T-helper 2 cell (primary cell): ENCODE measurements at places on chromosomes 2 and 18.

DNA sequence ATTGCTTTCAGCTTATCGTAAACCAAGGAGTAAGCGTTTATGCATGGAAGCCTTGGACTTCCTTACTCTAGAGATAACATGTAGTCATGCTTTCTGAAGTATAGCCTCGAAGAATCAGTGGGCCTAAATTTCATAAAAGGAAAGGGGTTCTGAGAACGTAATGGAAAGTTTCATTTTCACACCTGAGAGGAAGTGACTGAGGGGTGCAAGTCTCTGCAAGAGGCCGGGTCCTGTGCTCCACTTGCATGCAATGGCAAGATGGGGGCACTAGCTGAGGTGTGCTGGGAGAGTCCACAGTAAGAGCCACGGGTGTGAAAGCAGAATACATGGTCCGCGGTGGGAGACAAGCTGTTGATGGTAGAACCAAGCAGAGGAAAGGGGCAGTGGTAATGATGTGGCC lies 36.5 kb upstream of the C1D start:
- peak; percentile 23 for DNase-seq

DNA sequence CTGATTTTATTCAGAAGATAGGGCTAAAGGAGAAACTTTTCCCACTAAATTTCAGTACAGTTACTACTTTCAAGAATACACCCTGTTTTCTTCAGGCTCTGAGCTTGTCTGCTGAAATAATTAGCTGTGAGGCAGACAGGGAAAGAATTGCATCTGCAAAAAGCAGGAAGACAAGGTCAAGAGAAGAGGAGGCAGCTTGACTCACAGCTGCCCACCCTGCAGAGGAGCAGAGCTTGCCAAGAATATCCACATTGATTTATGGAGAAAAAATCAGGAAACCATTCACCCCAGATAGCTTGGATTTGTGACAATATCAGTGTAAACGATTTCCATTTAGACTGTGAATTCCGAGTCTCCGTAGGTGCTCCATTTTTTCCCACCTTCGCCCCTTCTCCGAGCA lies 49.0 kb downstream of the ACTR2 start:
- no peak for DNase-seq

GRCh38 chr2:104538077-104538476 lies 315.8 kb upstream of the POU3F3 start:
- no peak for DNase-seq

GRCh38 chr2:204437408-204437807 lies 107.9 kb upstream of the PARD3B start:
- no peak for DNase-seq

DNA sequence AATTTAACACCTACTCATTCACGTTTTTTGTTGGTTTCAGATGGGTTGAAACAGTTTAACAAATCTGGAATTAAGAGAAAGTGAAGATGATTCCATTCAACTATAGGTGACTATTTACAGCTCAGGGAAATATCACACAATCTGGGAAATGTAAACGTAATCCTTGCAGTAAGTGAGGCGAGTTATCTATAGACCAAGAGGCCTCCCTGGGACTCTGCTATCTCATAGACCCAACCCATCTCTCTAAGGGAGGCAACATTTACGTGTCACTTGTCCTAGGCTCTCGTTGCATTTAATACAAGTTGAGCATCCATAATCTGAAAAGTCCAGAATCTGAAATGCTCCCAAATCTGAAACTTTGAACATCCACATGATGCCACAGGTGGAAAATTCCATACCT lies 2.0 kb upstream of the MOB4 start:
- no peak for DNase-seq
